ENCODE measurements at places on chromosomes 4 and X.

- peak; percentile 24 for DNase-seq
These were observed 149.7 kb downstream of the RRAGB start for GRCh38 chrX:55867181-55867651.

DNA sequence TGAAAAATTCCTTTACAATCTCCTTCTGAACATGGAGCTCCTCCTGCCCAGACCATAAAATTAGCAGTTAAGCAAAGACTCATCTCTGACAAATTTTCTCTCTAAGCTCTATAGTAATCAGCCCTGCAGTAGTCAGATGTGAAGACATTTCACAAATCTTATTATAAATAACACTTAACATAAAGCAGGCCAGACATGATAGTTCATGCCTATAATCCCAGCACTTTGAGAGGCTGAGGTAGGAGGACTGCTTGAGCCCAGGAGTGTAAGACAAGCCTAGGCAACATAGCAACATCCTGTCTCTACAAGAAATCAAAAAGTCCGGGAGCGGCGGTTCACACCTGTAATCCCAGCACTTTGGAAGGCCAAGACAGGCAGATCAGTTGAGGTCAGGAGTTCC is 29.9 kb downstream of the TRMT2B start:
- no peak for DNase-seq

DNA sequence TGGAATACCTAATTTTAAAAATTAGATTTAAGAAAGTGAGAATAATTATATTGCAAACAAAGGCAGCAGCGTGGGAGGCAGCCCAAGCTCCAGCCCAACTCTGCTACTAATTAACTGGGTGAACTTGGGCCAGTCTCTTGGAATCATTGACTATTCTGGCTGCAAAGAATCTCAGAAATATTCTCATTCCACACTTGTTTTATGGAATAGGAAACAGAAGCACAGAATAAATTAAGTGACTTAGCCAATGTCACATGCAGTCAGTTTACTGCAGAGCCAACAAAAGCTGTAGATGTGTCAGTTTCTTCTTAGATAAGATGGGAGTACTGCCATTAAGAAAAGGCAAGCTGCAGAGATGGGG is 132.6 kb upstream of the FAM9B start:
- DNase-seq: no peak

GRCh38 chrX:55593756-55594257 is 29.4 kb upstream of the FOXR2 start:
- no peak for DNase-seq

DNA sequence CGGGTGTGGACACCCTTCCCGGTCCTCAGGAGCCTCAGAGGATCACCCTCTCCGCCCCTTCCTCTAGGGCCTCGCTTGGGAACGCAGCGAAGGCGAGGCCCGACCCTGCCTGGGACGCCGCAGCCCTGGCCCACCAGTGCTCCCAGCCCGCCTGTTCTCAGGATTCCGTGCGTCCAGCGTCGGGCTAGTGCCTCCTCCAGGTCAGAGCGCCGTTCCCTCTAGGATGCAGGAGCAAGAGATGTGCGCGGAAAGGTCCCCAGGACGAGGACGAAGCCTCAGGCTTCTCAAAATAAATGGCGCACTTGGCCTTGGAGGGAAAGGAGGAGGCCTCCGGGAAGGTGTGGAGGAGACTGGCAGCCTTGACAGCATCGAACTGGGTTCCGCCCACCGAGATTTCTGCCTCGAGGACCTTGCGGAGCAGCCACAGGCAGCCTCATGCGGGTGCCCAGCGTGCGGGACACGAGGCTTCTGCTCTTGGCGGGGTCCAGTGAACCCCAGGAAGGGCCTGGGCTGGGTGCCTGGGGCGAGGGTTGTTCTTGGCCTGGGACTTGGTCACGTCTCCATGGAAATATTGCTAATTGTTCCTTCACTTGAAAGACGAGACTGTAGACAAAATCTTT is 35.1 kb downstream of the PITX2 start:
- no peak for DNase-seq

DNA sequence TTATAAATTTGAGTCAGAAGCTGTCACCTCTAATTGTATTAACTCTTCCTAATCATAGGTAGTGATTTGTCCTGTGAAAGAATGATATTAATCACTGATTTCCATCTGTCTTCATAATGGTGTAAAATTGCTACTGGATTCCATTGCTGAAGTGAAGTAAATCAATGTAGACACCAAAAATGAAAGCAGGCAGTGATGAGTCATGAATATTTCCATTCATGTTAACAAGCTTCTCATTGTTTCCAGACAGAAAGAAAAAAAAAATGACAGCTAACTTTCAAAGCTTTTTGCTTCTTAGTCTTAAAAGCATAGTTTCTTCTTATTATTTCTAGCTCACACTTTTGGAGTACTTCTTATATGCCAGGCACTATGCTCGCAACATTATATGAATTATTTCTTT is 21.5 kb downstream of the FAM114A1 start:
- DNase-seq: peak; percentile 42

- no peak for DNase-seq
These were observed 41.4 kb upstream of the TAPT1 start for GRCh38 chr4:16267639-16268038.

- no peak for DNase-seq
These were observed 343.5 kb upstream of the GATB start for GRCh38 chr4:152104356-152104755.

GRCh38 chr4:100591161-100591876 is 73.5 kb upstream of the EMCN start:
- DNase-seq: no peak

- no peak for DNase-seq
These were observed 595.6 kb upstream of the TENM3 start for GRCh38 chr4:181647396-181648147.

GRCh38 chr4:150115851-150116250 is 37.6 kb downstream of the DCLK2 start:
- no peak for DNase-seq

DNA sequence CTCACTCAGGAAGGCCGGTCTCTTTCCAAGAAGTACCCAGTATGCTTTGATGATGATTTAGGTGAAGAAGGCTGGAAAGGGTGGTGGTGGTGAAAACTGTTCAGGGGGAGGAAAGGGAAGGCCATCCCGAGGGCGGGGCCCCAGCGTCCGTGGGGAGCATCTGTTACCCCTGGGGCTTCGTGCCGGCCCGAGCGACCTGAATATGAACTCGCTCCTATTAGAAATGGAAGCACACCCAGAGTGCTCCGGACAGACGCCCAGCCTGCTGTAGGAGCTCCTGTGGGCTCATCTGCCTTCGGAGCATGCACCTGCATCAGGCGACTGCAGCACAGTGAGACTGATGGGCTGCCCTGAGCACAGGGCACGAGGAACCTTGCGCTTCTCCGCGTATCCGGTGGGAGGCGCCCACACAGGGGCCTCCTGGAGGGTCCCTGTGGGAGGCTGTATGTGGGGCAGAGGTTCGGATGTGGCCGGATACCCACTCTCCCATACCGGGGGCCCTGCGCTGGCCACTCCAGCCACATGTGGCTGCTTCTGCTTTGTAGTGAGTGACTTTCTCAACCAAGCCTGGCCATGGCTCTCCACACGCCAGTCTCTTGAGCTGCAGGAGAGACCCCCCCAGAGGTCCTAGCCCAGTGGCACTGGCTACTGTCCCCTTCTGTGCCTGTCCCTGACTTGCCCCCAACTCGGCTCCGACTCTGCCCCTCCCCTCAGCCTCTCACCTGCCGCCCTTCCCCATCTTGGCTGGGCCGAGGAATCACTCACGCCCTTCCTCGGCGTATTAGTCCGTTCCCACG is 36.7 kb downstream of the FGFRL1 start:
- no peak for DNase-seq

DNA sequence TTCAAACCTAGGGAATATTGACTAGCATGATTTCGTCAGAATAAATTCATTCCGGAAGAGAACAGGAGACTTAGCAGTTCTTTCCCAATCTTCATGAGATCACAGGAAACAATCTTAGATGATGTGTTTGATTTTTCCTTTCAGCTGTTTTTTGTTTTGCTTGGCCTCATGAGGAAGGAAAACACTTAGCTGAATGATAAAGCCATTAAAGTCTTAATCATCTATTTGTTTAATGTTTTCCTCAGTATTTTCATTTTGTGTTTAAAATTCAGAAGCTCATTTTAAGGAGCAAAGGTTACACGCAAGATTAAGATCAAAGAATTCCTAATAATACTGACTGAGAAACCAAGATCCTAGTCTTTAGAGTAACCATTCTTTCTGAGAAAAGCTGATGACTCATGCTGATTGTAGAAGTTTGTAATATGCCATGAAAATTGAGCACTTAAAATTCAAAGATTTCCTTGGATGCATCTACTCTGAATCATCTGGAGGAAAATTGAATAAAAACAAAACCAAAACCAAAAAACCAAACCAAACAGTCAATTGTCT is 15.4 kb upstream of the TBC1D19 start:
- no peak for DNase-seq

DNA sequence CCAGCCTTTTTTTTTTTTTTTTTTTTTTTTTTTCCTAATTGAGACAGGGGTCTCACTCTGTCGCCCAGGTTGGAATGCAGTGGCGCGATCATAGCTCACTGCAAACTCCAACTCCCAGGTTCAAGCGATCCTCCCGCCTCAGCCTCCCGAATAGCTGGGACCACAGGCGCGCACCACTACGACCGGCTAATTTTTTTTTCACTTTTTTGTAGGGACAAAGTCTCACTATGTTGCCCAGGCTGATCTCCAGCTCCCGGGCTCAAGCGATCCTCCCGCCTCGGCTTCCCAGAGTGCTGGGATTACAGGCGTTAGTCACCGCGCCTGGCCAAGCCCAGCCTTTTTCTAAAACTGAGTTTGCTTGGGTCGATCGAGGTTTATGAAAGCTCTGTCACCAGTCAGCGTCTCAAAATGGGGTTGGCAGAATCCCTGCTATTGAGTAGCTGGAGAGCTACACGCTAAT is 1.3 kb upstream of the OTUD5 start:
- DNase-seq: no peak

- DNase-seq: no peak
These were observed 3.1 kb downstream of the MANBA start for GRCh38 chr4:102757681-102758080.

- DNase-seq: no peak
These were observed 659.4 kb downstream of the CCSER1 start for GRCh38 chr4:90786602-90787001.

- no peak for DNase-seq
These were observed 131.5 kb downstream of the PACRGL start for GRCh38 chr4:20831746-20832145.

- no peak for DNase-seq
These were observed 27.6 kb upstream of the C1QTNF7 start for GRCh38 chr4:15400226-15400625.

- no peak for DNase-seq
These were observed 60.5 kb downstream of the CCNG2 start for GRCh38 chr4:77217526-77217925.

- DNase-seq: no peak
These were observed 175.8 kb downstream of the CCNG2 start for GRCh38 chr4:77332696-77333270.

DNA sequence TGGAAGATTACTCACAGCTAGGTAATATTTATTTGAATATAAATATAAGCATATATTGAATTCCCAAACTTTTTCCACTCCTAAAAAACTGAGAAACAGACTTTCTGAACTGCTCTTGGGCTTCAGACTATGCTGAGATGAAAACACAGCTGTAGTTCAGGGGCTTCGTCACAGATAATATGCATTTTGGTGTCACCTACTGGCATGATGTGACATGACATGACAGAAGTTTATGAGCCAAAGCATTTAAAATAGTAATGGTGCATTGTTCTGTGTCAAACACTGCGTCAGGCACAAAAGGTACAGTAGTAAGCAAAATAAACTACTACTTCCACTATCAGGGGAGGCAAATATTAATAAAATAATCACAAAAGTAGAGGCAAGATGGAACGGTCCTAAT is 171.3 kb downstream of the BTC start:
- peak; percentile 32 for DNase-seq

DNA sequence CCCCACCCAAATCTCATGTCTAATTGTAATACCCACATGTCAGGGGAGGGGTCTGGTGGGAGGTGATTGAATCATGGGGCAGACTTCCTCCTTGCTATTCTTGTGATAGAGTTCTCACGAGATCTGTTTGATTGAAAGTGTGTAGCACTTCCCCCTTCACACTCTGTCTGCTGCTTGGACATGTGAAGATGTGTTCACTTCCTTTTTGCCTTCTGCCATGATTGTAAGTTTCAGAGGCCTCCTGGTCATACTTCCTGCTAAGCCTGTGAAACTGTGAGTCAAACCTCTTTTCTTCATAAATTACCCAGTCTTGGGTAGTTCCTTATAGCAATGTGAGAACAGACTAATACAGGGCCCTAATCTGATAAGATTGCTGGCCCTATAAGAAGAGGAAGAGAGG is 1514.8 kb downstream of the RPA4 start:
- no peak for DNase-seq

DNA sequence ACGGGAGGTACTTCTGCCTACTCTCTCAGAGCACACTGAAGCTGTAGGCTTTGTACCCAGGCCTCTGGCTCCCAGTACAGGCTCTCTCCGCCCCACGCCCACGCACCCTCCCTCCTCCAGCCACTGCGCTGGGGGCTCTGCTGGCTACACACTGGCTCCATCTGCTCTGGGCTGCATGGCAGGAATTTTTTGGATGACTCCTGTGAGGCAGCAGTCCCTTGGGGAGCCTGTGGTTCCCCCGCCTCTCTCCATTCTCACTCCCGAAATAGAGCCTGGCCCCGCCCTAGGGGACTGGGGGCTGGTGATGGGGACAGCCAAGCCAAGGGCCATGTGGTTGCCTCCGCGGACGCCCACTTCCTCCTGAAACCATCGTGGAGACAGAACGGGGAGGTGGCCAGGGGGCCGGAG is 58.1 kb upstream of the ADRA2C start:
- no peak for DNase-seq

DNA sequence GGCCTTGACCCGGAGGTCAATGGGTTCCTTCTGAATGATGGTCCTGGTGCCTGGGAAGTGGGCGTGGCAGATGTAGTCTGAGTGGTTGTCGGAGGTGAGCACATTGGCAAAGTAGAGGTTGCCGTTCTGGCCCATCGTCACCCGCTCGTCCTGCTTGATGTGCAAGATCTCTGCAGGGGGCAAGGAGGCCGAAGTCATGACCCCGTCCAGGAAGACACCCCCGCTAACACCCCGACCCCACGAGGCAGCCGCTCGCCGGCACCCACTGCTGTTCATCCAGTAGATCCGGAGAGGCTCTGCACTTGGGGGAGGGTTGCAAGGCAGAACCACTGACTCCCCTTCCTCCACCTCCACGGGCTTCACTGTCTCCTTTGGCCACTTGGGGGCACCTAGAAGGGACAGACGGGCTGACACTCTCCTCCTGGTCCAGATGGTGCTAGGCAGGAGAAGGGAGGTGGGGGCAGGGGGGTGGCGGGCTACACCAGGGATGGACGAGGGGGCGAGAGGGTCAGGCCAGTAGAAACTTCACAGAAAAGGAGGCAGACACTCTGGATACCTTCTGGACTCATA is 15.1 kb downstream of the L1CAM start:
- no peak for DNase-seq

DNA sequence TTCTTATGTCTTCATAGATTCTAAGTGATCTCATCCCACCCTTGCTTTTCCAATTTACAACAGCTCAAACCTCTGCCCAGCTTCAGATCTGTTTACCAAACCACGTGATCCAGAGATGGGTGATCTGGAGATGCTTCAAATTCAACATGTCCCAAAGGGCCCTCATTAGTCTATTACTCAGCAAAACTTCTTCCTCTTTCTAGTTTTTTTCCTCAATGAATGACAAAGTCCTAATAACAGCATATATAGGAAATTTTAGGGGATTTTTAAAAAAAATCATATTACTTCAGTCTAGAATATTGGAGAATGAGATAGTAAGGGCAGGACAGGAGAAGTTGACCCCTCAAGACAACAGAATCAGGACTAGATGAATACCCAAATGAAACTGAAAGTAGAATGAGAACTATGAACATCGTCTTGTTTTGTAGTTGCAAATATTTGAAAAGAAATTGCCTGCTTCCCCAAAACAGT is 127.1 kb downstream of the CFAP299 start:
- DNase-seq: peak; percentile 5
